Dorsolateral prefrontal cortex (tissue), 122 donors: ENCODE measurements at places on chromosomes 3 and 15. TPM values are rescaled to one million over a fixed set of nuclear protein-coding genes. Genes with fewer than 3 reads are reported as not detected.

Gene GRK7
- total RNA-seq, result not detected

GRCh38 chr3:8324747-8325146, 176.9 kb upstream of the LMCD1 start:
- peak; percentile 55 for DNase-seq

Gene UROC1
- not detected for total RNA-seq

DNA sequence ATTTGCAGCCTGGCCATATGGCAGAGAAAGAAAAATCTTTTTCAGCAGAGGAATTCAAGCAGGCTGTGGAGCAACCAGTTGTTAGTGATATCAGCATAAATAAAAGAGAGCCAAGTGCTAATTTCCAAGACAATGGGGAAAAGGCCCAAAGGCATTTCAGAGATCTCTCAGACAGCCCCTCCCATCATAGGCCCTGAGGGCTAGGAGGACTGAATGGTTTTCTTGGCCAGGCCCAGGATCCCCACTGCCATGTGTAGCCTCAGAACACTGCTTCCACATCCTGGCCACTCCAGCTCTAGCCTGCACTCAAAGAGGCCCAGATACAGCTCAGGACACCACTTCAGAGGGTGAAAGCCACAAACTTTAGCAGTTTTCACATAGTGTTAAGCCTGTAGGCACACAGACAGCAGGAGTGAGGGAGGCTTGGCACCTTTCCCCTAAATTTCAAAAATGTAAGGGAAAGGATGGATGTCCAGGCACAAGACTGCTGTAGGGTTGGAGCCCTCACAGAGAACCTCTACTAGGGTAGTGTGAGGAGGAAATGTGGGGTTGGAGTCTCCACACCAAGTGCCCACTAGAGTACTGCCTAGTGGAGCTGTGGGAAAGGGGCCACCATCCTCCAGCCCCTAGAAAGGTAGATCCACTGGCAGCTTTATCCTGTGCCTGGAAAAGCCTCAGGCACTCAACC, 191.4 kb downstream of the TBL1XR1 start:
- no peak for DNase-seq

Gene GPR176
- total RNA-seq, result 35.3 TPM

- no peak for DNase-seq
Observed at GRCh38 chr3:127951276-127951675, 36.2 kb downstream of the KBTBD12 start.

DNA sequence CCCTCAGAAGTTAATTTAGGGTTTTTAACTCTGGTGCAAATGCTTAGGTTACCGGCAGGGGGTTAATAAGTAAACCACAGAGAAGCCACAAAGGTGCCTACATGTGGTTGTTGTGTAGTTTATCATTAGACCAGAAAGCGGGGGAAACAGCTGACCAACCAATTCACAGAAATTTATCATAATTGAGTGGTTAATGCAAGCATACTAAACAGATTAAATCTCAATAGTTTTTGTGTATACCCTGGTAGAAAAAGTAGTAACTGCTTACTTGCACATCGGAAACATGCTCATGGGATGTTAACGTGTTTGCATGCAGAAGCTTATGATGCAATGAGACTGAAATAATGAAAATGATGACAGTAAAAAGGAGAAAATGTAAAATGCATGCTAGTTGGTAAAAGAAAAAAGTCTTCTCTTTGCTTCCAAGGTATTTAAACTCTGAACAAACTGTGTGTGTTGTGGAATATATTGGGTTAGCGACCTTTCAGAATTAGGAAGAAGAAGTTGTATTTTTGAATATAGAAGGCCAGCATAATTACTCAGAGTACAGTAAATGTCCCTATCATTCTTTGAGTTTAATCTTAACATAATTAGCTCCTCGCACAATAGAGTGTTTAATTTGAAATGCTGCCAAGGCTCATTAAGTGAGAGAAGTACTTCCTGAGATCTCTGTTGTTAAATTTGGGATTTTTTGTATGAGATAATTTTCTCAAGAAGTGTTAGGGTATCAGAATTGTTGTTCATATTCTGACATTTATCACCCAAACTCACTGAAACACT, 316.2 kb downstream of the PTPRG start:
- no peak for DNase-seq

GRCh38 chr3:65946438-65946837, 92.3 kb downstream of the MAGI1 start:
- no peak for DNase-seq

Gene SH3GL3
- 74.9 TPM for total RNA-seq

Gene PRSS50
- not detected for total RNA-seq

DNA sequence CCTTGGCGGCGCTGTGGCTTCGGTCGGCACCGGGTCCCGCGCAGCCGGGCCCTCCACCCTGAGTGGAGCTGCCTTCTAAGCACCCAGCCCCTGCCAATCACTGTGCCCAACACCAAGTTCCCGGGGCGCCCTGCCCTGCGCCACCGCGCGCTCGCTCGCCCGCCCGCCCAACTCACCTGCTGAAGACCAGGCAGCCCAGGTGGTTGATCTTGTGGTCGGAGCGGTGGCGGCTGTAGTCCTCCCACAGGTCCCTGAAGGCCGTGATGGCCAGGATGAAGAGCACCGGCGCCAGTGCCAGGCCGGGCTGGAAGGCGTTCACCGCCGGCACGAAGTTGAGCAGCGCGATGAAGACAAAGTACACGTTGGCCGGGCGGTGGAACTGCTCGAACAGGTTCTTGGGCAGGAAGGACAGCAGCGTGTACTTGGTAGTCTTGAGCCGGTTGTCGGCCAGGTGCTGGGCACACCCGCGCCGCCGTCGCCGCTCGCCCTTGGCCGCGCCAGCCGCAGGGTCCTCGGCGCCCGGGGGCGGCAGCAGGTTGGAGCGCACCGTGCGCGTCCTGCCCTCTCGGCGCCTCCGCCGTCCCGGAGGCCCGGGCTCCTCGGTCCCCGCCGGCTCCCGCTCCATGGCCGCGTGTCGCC, 536 bp downstream of the ATP10A start:
- no peak for DNase-seq

GRCh38 chr15:57922776-57923175, 142.7 kb downstream of the ALDH1A2 start:
- DNase-seq, result no peak

GRCh38 chr15:41309226-41309905, 23.0 kb downstream of the OIP5 start:
- DNase-seq, result no peak

DNA sequence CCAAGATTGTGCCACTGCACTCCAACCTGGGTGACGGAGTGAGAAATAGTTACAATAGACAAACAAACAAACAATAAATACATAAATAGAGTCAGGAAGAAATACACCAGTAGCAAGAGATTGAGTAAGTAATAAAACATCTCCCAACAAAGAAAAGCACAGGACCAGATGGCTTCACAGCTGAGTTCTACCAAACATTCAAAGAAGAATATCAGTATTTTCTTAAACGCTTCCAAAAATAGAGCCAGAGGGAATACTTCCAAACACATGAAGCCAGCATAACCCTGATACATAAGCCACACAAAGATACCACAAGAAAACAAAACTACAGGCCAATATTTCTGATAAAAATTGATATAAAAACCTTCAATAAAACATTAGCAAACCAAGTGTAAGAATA, 30.7 kb upstream of the IGSF10 start:
- DNase-seq, result no peak

DNA sequence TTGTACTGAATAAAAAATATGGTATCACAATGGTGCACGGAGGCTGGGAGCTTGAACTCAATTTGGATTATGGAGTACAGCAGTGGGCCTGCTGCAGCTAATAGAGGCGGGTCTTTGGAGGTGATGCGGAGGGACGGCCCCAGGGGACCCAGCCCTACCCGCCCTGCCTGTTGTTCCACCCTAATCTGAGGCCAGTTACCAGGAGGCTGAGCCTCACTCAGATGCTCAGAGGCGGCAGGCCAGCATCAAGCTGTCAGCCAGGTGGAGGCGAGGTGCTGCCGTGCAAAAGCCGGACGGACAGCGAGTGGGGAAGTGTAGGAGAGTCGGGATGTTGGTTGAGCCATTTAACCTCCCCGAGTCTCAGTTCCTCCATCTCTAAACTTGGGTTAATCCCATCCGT, 218.5 kb upstream of the RGMA start:
- DNase-seq, result no peak

Gene SLC25A36
- total RNA-seq, result 94.4 TPM

DNA sequence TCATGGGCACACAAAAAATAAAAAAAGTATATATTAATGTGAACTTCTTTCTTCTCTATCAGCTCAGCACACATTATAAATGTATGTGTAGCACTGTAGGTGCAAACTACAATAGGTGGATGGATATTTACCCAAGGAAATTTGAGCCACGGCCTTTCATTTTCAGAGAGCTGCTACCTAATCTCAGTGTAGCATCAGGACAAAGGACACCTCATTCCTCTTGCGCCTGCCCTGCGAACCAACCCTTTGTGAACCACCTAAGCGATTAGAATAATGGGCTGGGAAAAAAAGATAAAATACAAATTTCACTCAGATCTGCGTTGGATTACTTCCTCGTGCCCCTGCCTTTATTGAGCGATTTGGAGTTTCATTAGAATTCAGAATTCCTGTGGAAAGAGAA, 263.2 kb downstream of the NR2F2 start:
- DNase-seq, result no peak

Gene BTLA
- not detected for total RNA-seq

DNA sequence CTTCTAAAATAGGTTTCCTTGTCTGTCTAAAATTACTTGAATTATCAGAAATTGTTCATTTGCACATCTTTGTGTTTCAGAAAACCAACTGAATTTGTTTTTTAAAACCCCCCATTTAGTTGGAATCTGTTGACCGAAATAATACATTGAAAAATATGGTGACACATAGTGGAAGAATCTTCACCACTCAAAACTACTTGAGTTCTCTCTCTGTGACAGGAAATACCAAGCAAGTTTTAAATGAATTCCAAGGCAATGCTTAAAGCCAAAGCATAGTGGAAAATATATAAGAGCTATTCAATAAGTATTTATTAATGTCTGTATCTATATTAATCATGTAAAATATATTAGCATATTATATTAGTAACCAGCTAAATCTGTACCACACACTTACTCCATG, 224.9 kb upstream of the COL8A1 start:
- no peak for DNase-seq

DNA sequence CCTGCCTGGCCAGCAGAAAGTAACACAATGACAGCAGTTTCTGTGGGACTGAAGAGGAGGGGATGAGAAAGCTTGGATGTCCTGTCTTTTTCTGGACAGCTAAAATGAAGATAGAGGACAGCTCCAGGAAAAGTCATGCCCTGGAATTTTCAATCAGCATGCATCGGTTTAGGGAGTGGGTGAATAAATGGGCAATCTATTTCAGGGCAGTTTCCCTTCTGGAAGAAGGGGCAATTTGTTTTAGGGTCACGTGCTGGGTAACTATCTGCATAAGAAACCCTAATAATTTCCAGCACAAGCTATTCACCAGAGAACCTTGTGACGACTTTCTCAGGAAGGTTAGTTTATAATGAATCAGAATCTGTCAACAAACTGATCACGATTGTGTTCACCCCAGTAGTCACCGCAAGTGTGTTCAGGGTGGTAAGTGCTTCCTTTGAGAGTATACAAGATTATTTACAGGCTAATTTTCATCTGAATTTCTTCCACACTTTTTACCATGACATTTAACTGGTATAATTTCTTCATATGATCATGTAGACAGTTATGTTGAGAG, 318.0 kb upstream of the GBE1 start:
- DNase-seq, result no peak

Gene POPDC2
- total RNA-seq, result 3.1 TPM

- DNase-seq, result no peak
Observed at GRCh38 chr3:172126741-172127140, 87.4 kb downstream of the FNDC3B start.

Gene GOLGA8Q
- total RNA-seq, result 8.7 TPM

- DNase-seq, result peak; percentile 39
Observed at GRCh38 chr3:47601281-47601680, 22.6 kb upstream of the CSPG5 start.

- no peak for DNase-seq
Observed at GRCh38 chr3:36909666-36910065, 35.2 kb downstream of the TRANK1 start.

Gene ATP13A4
- total RNA-seq, result 45.1 TPM

Gene PAQR9
- 14.9 TPM for total RNA-seq

GRCh38 chr15:78182821-78183220, 33.7 kb downstream of the IDH3A start:
- DNase-seq, result no peak

DNA sequence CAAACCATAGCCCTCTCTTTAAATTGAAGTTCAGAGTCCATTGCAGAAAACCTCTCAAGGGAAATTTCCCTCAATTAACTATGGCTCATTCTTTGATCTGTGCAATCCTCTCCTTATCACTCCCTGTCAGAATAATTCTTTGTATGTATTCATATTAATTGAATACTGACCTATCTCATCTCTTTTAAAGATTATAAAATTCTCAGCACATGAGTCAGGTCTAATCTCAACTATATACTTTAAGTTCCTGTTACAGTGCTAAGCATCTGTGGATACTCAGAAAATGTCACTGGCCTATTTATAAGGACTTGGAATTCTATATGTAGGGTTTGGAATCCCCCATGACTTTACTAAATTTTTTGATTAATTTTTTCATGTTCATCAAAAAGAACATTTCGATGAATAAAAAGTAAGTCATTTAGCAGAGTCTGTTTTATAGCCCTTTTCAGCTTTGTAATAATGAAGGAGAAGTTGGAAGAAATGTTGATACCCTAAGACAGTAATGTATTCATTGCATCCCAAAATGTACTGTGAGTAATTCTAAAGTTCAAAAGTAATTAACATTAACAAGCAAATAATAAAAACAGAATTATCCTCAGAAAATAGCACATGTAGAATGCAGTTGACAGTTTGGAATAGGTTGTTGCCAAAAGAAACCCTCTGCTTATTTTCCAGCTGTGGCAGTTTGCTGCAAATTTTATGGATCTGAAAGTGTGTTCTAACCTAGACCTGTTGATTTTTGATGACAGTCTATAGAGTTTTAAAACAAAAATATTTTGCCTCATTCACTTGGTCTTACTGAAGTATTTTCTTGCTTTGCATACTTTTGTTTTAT, 503.4 kb upstream of the CBLB start:
- no peak for DNase-seq

DNA sequence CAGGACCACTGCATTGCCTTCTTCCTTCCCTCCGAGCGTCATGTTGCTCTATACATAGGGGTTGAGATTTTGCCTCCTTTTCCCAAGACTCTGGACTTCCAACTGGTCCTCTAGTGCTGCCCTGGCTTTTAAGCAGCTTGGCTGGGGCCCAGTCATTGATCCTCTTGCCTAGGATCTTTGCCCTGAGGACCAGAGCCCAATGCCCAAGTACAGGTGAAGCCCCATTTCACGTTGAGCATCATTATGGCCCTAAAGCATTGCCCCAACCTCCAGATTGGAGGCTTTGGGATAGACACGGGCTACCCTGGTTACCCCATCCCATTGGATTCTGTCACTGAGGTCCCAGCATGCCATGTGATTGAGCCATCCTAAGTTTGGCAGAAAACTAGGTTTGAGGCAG, 47.7 kb downstream of the CYP19A1 start:
- no peak for DNase-seq

Gene ARL14
- total RNA-seq, result not detected

Gene PRR20G
- total RNA-seq, result not detected

Gene TUBGCP4
- total RNA-seq, result 31.5 TPM

Gene JMJD7
- total RNA-seq, result 19.5 TPM

Gene SEMA6D
- 62.0 TPM for total RNA-seq
